ENCODE measurements at places on chromosomes 7 and 10.

GRCh38 chr10:35339942-35340341 is 3.6 kb downstream of the CCNY start:
- no peak for DNase-seq

DNA sequence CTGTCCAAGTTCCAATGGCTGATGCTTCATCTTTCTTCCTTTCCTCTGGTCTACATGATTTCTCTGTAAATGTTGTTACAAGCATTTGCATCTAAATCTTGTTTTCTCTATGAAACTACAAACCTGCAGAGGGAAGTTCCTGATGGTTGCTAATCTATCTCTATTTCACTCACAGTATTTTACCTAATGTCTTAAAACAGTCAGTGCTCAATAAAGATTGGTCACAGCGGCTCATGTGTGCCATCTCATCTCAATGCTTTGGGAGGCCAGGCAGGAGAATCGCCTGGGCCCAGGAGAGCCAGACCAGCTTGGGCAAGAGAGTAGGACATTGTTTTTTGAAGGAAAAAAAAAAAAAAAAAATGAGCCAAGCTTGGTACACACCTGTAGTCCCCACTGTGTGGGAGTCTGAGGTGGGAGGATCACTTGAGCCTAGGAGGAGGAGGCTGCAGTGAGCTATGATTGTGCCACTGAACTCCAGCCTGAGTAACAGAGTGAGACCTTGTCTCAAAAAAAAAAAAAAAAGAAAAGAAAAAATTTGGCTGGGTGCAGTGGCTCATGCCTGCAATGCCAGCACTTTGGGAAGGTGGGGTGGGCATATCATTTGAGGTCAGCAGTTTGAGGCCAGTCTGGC is 71.3 kb upstream of the ARMC3 start:
- no peak for DNase-seq

DNA sequence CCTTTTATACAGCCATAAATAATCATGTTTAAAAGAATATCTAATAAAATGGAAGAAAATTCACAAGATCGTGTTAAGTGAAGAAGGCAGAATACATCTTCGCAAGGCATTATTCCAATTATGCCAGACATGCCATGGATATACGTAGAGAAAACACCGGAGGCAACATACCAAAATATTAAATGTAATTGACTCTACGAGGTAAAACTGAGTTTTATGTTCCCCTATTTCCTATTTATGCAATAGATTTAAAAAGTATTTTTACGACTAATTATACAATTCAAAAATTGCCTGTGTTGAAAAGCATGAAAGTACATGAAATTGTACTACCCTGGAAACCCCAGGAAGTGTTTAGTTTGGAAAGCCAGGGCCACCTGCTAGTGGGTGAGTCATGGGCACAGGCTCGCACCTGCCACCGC is 936 bp upstream of the REPIN1 start:
- no peak for DNase-seq

- DNase-seq, result no peak
Observed at GRCh38 chr7:123749537-123749857, 694 bp upstream of the WASL start.

GRCh38 chr10:10223131-10223530 is 794.5 kb upstream of the CELF2 start:
- DNase-seq, result no peak

GRCh38 chr10:13815756-13816155 is 229.0 kb downstream of the PRPF18 start:
- DNase-seq, result no peak

- no peak for DNase-seq
Observed at GRCh38 chr10:60286559-60286958, 103.1 kb downstream of the ANK3 start.

DNA sequence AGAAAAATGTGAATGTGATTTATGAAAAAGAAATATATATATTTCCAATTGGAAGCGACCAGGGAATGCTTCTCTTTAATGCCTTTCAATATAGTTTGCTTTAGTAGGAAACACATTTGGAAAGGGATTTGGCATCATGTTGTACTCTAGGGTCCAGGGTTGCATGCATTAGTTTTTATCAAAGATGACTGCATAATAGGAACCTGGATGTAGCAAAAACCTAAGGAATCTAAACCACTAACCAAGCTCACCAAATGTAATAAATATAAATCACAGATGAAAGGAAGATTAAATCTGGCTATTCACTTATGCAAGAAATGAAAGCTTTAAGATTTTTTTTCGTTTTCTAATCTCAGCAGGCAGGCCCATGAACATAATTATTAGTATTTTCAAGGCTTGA is 120.0 kb downstream of the ATXN7L1 start:
- no peak for DNase-seq

- no peak for DNase-seq
Observed at GRCh38 chr7:1295776-1296355, 63.2 kb downstream of the UNCX start.

- no peak for DNase-seq
Observed at GRCh38 chr10:85645053-85645452, 721.5 kb downstream of the GRID1 start.

GRCh38 chr7:155508376-155509358 is 37.7 kb downstream of the CNPY1 start:
- no peak for DNase-seq

- DNase-seq, result no peak
Observed at GRCh38 chr7:18788026-18788425, 292.5 kb downstream of the HDAC9 start.

DNA sequence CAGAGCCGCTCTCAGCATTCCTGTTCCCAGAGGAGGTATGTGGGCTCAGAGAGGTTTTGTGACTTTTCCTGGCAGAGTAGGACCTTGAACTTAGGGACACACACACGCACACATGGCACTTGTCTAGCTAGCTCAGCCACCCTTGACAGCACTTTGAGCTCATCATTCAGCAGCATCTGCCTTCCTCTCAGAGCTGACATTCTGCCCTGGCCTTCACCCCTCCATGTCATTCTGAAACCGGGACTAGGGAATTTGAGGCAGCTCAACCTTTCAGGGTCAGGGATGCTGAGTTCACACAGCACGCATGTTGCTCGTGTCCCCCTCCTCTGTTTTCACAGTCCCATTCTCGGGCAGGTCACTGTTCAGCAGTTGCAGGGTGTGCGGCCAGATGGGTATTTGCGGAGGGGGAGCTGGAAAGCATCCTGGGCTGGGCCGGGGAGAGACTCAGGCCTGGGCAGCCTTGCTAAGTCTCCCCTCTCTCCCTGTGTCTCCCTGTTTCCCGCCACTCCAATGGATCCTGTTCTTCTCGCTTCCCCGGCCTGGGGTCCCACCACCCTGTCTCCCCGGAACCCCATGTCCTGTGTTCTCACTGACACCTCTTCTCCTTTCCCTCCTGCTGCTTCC is 78.0 kb downstream of the COL13A1 start:
- peak; percentile 37 for DNase-seq

GRCh38 chr7:19110776-19111175 is 6.7 kb downstream of the TWIST1 start:
- DNase-seq, result no peak

DNA sequence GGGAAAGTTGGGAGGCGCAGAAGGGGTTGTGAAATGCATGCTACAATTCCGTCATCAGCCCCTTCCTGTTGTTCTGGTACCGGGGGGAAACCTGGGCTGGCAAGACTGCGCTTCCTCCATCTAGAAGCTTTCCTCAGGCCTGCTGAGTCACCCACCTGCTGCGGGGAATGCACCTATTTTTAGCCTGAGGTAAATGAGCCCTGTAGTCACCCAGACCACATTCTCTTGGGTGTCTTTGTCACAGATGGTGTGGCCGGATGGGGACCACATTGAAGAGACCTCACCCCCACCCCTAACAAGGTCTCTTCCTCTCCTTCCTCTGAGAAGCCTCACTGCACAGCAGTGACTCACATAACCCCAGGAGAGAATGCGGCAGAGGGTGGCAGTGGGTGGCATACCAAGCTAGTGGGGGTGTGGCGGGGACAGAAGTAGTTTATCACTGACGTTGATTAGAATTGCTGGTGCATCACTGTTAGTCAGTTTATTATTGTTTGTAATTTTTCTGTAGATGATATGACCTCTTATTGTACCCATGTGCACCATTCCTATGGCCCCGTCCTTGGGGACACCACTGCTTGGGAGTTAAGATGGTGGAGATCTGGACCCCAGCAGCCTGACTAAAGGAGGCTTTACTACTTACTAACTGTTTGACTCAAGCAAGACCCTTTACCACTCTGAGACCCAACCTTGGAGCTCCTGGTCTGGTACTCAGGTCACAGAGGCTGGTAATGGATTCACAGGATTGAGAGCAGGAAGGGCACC is 83.0 kb upstream of the DUSP5 start:
- DNase-seq, result no peak

DNA sequence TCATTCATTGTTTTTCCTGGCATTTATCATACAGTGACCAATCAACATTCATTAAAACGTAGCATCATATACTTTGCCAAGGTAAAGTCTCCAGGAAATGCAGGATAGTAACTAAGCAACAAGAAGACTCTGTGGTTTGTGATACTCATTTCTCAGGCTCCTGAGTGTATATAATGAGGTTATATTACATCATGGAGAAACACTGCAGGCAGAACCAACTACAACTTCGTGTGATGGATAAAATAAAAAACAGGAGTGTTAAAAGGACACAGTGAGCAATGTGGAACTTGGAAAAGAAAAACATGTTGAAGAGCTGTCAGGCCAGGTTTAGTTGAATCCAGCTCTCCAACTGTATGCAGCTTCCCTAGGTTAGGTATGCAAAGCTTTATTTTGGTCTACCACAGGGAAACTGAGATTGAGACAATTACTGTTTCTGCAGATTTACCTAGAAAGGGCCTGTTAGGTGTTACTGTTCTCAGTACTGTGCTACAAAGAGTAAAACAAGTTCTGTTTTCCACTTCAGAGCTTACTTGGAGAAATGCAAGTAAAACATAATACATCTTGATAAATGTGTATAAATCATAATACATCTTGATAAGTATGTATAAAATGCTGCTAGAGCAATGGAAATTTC is 7.8 kb upstream of the CCNY start:
- DNase-seq, result no peak

- DNase-seq, result no peak
Observed at GRCh38 chr10:15879663-15880062, 19.4 kb upstream of the MINDY3 start.

- DNase-seq, result peak; percentile 56
Observed at GRCh38 chr7:41955893-41956675, 253.2 kb upstream of the INHBA start.

GRCh38 chr10:89032141-89032891 is 41.7 kb downstream of the FAS start:
- DNase-seq, result no peak

DNA sequence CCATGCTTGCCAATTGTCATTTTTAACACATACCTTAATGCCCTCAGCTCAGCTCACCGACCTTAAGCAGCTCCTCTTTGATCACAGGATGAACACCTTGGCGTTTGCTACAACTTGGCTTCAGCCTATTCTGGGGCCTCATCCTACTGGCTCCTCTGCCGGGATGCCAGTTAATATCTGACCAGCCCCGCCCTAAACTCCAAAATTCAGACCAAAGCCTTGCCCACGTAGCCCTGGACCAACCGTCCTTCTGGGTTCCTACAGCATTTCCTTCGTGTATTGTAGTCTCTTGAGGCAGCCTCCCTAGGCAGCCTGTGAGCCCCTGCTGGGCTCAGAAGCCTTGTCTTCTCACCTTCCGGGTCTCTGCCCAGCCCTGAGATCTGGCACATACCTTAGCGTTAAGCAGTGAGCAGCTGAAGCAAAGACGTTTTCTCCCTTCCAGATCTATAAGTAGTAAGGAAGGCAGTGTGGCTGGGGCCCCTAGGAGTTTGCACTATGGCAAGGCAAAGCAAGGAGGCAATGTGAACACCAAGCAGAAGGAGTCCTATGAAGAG is 836 bp downstream of the ENO4 start:
- DNase-seq, result no peak

GRCh38 chr7:129169171-129169671 is 19.2 kb upstream of the SMO start:
- DNase-seq, result peak; percentile 68

- no peak for DNase-seq
Observed at GRCh38 chr7:41189866-41190265, 513.0 kb downstream of the INHBA start.

DNA sequence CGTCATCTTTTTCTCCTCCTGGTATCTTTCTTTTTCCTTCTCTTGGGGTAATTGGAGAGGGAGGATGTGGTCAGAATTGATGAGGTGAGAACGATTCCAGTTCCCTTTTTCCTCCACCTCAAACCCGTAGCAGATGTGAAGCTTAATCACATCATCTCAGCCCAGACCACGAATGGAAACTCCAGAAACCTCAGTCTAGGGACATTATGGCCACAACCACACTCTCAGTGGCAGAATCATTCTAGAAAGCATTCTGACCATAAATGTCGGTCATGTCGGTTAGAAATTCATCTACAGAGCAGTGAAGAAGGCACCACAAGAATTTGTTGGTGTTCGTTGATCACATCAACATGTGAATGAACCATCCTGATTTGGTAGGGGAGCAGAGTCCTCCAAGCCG is 78.7 kb downstream of the GATA3 start:
- DNase-seq, result no peak

DNA sequence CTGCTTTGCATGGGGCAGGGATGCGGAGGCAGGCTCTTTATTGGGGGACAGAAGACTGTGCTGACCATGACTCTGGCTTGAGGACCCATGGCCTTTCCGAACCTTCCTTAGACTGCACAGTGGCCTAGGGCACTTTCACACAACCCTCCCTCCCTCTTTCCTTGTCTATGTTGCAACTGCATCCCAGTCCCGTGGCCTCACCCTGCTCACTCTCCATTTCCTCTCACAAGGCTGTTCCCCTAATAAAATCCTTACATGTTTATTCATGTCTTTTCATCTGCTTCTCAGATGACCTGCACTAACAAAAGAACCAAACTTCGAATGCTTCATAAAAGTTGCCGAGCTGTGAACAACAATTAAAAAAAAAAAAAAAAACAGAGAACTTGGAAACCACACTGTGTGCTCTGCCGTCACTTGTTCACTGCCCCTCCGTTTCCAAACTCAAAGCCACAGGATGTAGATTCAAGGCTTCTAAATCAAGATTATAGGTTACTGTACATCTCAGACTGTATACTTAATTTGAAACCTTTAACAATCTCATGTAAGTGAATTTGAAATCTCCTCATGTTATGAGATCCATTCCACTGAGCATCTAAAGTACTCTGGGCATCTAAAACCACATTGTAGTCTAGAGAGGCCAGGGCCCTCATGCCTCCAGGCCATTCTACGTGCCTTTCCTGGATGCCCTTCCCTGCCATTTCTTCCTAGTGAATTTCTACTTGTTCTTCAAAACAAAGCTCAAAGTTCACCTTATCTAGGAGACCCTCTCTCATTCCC is 265.9 kb downstream of the SNX13 start:
- DNase-seq, result no peak

DNA sequence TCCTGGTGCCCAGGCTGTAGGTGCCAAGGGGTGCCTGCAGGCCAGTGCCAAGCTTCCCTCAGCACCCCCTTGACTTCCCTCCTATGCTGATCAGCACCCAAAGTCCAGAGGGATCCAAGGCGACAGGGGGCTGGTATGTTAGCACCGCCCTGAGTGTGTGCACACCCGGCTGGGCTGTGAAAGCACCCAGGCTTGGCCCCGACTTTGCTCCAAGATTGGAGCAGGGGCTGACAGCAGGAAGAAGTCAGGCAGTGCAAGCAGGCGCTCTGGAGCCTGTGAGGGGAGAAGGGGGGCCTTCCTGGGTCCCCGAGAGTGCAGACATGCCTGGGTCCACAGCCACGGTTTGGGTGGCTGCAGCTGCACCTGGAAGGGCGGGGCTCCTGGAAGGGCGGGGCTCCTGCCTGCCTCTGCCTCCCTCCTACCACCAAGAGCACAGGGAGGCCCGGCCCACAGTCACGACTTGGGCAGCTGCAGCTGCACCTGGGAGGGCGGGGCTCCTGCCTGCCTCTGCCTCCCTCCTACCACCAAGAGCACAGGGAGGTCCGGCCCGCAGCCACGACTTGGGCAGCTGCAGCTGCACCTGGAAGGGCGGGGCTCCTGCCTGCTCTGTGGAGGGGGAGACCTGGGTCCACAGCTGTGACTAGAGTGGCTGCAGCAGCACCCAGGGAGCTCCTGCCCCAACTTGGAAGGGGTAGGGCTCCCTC is 30.2 kb upstream of the ZMYND11 start:
- no peak for DNase-seq

Data from nephron progenitor cell (in vitro differentiated cells).